NCI-H2171 (cell line): ENCODE measurements at places on chromosomes 4 and X.

GRCh38 chr4:121053601-121054143 is 18.7 kb downstream of the NDNF start:
- DNase-seq = no peak

GRCh38 chr4:113587156-113587555 is 174.4 kb downstream of the CAMK2D start:
- DNase-seq = no peak

GRCh38 chrX:39577985-39578869 is 519.5 kb downstream of the BCOR start:
- DNase-seq = no peak

- no peak for DNase-seq
Observed at GRCh38 chr4:67874986-67875385, 8.8 kb downstream of the TMPRSS11D start.

DNA sequence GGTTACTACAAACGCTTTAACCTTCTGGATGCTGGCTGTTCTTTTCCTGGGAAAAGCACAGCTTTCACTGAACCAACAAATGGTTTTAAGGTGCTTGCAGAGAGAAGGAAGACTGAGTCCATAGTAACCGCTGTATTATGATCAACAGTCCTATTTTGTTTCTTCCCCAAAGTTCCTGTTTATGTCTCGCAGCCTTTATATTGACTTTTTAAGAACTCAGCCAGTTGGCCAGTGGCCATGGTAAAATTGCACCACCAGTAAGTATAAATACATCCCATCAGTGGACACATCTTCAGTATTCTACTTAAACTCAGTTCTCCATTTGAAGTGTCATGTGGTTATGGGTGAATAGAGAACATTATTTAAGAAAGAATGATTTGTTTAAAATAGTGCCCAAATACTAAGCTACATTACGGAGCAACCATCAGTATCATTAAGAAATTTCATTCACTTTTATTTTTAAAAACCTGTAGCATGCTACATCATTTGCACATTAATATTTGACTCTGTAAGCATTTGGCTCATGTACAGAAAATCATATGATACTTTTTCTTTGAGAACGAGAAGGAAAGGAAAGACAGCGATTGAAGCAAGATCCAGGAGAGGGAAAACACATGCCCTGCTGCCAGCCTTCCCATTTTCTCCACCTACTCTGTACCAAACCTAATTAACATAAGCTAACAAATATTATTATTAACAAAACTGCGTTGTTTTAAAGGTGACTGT is 287.0 kb downstream of the ARHGAP24 start:
- no peak for DNase-seq
